Inflammatory macrophage treated with lipopolysaccharide for 4 hours (primary cell): ENCODE measurements at places on chromosomes 2 and 18.

- no peak for DNase-seq
Measured at GRCh38 chr2:162506706-162507105, 162.8 kb downstream of the GCA start.

GRCh38 chr2:88230911-88231310 lies 60.8 kb downstream of the THNSL2 start:
- peak; percentile 80 for DNase-seq

DNA sequence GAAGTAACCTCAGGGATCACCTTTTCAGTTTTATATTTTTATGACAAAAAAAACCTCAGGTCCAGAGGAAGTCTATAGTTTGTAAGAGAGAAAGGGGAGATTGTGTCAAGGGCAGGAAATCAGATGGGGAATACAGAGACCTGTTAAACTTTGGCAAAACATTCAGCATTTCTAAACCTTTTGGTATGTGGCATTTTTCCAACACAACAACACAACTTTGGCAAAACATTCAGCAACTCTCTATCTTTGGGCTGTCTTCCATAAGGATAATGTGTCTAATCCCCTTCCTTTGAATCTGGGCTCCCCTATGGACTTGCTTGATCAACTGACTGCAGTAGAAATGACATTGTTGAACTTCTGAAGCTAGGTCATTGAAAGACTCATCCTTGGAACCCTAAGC lies 220.6 kb upstream of the CCDC68 start:
- no peak for DNase-seq

DNA sequence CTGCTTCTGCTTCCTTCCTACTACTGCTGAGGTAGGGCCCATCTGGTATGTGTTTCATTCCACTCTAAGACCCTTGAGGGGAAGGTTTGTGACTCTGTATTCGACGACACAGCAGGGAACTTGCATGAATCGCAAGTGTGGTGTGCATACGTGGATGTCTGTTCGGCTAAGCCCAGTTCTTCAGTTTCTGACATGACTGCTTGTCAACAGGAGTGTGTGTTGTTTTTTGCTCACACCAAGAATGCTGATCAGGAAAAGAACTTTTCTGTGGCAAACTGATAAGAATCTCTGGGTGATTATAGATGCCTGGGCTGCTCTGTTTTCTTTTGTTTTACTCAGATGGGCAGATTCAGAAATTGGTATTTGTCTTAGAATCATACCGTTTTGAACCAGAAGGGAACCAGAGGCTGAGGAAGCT lies 22.0 kb downstream of the TNFRSF11A start:
- DNase-seq: no peak

- no peak for DNase-seq
Measured at GRCh38 chr2:105569606-105570005, 170.8 kb upstream of the FHL2 start.

DNA sequence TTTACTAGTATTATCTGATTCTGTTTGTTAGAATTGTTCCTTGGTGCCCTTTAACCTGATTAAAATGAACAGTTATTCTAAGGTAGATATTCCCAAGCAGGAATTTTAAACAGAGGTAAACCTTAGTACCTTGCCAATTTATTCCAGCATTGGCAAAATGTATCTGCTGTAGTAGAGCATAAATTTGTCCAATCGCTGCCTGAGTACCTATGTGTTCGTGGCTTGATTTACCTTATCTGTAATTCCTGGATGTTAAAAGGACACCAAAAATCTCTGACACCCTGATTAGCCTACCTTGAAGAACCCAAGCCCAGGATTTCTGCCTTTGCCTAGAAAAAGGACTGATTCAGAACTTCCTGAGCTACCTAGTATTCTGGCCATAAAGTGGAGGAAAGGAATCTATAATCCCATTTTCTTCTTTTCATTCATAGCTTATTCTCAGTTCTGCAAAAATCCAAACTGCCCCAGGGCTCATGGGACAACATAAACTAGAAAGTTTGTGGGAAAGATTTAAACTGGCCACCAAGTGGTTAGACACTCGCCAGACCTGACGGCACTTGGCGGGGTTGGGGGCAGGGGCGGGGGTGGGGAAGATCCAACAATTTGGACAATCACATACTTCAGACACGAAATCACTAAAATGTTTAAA lies 16.2 kb upstream of the ZCCHC2 start:
- peak; percentile 81 for DNase-seq

DNA sequence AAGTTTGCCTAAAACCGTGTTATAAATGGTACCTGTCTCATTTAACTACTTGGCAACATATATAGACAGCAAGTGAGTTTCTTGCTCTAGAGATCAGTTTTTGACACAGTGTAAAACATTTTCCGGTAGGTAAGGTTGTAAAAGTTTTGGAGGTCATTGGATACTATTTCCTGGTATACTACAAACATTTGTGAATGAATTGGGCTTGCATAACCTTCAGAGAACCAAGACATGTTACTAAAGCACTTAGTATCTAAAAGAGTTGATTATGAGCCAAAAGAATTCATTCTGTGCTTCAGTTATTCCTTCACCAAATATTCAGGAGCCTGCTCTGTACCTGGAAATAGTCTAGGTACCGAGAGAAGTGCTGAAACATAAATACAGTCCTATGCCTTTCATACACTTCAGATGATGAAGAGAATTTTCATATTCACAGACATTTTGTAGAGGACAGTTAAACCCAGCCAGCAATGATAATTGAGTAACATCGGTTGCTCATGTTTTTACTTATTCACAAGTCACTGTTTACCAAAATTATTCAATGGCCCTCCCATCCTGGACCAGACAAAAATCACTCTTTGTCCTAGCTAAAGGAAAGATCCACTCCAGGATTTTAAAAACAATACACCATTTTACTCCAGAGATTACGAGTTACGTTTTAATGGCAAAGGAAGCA lies 319.4 kb upstream of the RBMS1 start:
- no peak for DNase-seq

DNA sequence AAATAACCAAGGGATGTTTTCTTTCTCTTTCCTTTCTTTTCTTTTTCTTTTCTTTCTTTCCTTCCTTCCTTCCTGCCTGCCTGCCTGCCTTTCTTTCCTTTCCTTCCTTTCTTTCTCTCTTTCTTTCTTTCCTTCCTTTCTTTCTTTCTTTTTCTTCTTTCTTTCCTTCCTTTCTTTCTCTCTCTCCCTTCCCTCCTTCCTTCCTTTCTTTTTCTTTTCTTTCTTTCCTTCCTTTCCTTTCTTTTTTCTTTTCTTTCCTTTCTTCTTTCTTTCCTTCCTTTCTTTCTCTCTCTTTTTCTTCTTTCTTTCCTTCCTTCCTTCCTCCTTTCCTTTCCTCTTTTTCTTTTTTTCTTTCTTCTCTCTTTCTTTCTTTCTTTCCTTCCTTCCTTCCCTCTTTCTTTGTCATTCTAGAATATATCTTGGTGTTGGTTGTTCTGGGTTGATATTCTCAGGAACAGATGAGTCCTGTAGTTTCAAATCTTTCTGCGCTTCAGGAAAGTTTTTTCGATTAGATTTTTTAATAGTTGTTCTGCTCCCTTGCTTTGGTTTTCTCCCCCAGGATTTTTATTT lies 101.5 kb upstream of the FBXO11 start:
- DNase-seq: no peak
